ENCODE measurements at places on chromosomes 1 and 21.

- no peak for DNase-seq
These were observed 1624.0 kb downstream of the AMY1C start for GRCh38 chr1:105373681-105374080.

GRCh38 chr1:162571696-162572095, 10.2 kb downstream of the UAP1 start:
- no peak for DNase-seq

- DNase-seq, result no peak
These were observed 24.4 kb downstream of the FTCD start for GRCh38 chr21:46130831-46131587.

- no peak for DNase-seq
These were observed 122.3 kb upstream of the SLC44A3 start for GRCh38 chr1:94697839-94698238.

GRCh38 chr21:25465263-25465662, 142.0 kb downstream of the MRPL39 start:
- DNase-seq, result no peak

DNA sequence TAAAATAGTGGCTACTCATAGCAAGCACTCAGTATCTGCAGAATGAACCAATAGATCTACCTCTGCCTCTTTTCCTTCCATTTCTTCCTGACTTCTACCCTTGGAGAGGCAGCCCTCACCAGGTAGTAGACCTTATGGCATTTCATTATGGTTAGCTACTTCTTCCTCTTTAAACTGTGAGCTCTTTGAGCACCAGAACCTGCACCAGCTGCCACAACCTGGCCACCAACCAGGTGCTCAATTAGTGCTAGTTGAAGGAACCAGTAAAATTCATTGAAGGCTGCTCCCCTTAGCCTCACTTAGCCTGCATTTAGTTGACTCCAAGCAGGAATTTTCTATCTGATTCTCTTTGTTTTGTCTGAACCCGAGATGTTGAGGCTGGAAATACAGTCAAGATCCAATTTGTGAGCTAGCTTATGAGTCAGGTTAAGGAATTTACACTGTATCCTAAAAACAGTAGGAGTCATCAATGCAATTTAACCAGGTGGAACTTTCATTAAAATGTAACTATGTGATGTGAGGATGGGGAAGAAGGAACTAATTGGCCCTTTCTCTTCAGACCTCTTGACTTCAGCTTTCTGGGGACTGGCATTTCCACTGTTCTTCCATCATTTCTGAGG, 81.5 kb upstream of the UBE2U start:
- DNase-seq, result no peak

GRCh38 chr1:173405834-173406233, 71.3 kb upstream of the PRDX6 start:
- no peak for DNase-seq

DNA sequence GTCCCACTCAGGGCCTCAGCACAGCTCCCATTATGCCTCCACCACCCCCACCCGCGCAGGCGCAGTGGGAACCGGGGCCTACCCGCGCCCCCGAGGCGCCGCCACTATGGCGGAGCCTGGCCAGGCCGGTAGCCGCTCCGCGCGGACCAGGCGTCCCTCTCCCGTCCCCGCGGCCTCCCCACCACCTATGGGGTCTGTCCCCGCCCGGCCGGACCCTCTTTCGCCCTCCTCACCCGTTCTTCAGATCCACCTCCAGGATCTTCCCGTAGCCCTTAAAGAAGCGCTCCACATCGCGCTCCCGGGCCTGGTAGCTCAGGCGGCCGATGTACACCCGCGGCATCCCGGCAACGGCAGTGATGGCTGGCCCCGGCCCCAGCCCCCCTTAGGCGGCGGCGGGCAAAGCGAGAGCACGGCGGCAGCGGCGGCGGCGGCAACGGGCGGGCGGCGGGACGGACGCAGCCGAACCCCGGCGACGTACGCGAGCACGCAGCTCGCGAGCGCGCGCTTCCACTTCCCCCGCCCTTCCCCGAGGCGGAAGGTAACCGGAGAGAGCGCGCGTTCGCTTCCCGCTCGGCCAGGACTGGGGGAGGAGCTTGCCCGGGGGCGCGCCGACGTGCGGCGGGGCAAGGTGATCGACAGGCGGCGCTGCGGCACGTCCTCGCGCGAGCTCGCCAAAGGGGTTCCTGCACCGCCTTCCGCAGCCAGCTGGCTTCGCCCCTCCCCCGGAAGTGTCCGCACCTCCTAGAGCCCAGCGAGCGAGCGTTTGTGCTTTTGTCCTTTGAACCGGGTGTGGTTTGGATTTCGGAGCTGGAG, at the start of gene SRSF4:
SRSF4 (minus strand) TSS at position 488 of the 813 bp plus-strand sequence; CDS start at position 340, 148 bp downstream.
- peak; percentile 93 for DNase-seq

- no peak for DNase-seq
These were observed 46.5 kb downstream of the CYP2J2 start for GRCh38 chr1:59879996-59880505.

- DNase-seq, result no peak
These were observed 10.5 kb upstream of the SPEN start for GRCh38 chr1:15836772-15837669.

GRCh38 chr1:72177711-72178110, 104.6 kb downstream of the NEGR1 start:
- no peak for DNase-seq

GRCh38 chr1:43576521-43576920, 45.8 kb downstream of the PTPRF start:
- no peak for DNase-seq

- DNase-seq, result no peak
These were observed 147.5 kb downstream of the FOXD2 start for GRCh38 chr1:47585141-47585902.

GRCh38 chr1:173444757-173445156, 32.4 kb upstream of the PRDX6 start:
- DNase-seq, result no peak

DNA sequence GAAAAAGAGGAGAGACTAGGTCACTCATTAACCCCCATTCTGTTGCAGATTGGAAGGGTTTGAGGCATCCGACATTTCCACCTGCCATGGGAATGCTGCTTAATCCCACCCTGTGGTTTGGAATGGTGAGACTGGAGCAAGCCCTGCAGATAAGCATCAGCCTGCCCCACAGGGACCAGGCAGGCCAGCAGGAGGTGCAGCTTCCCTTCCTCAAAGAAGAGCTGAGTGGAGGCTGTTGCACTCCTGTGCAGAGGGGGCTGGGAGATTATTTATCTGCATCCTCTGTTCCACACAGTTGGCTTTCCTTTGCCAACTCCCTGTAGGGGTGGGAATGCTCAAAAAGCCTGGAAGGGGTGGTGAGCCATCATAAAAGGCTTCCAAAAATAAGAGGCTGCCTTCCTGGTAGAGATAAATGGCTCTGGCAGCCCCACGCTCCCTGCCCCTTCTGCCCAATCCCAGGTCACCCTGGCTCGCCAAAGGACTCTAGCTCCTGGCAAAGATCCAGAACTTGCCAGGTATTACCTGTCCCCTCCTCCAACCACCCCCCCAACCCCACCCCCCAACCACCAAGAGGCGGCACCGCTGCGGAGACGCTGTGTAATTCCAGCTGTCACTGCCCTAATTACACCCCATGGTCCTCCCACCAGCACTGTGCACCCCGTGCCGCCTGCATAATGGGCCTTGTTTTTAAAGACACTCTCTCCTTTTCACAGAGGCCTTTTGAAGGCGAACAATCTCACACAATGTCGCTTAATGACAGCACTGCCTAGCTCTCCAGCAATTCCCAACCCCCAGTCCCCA, 83.0 kb upstream of the ZC3H12A start:
- no peak for DNase-seq

DNA sequence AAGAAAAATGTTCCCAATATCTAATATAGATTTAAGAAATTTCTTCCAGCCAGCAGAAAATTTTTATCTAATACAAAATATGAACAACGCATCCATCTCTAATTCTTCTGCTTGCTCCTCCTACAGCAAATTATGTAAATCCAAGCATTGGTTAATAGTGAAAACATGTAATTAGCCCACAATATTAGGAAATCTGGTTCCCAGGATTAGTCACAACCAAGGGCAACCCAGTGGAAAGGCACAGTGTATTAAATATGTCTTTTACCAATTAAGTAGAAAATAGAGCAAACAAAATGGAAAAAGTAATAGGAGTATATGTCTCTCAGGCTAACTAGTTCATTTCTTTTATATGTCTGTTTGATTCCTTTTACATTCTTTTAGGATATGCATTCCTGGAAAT, 59.4 kb upstream of the IFI44L start:
- no peak for DNase-seq

DNA sequence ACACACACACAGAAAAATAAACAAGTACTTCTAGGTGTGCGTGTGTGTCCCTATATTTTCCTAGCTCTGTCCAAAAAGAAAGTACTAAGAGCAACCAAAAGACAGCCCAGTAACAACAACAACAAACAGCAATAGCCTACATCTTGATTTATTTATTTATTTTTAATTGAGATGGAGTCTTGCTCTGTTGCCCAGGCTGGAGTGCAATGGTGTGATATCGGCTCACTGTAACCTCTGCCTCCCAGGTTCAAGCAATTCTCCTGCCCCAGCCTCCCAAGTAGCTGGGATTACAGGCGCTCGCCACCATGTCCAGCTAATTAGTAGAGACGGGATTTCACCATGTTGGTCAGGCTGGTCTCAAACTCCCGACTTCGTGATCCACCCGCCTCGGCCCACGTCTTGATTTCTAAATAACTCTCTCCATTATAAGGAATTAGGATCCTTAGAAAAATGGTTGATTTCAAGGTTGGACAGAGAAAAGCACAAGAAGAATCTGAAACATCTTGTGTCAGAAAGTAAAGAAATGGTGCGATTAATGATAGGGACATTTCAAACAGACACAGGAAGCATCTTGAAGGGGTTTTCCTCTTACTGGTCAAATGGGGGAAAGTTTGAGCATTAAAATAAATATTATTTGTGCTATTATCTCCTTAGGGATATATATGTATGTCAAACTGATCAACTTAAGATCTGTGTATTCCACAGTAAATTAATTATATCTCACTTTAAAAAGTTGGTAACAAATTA, 59.4 kb downstream of the ARID4B start:
- no peak for DNase-seq

- DNase-seq, result no peak
These were observed 21.4 kb downstream of the CNIH3 start for GRCh38 chr1:224637515-224637914.

DNA sequence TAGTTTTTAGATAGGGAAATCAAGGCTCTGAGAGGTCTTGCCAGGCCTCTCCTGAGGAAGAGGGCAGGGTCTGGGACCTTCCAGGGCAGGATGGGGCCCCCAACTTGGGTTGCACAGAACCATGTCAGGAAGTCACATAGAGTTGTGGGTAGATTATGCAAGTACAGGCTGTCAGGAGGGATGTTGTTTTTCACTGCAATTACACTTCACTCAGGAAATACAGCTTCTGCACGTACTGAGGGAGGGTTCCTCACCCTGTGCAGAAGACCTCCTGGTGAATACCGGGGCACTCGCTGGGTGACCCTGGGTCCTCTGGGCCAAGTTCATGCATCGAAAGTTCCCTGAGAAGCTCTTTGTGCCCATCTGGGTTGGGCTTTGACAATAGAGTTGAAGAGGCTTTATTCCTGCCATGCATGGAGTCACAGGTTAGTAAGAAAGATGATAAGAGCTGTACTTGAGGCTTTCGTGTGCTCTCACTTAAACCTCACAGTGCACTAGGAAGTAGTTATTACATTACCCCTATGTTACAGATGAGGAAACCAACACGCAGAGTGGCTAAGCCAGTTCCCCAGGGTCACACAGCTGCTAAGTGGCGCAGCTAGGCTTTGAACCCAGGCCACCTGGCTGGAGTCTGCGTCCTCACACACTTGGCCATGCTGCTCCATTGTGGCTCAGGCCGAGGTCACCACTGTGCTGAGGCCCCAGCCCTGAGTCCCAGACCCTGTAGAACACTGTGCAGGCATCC, 16.2 kb upstream of the TNFRSF1B start:
- no peak for DNase-seq

- DNase-seq, result no peak
These were observed 17.7 kb downstream of the FOXJ3 start for GRCh38 chr1:42317308-42317707.

DNA sequence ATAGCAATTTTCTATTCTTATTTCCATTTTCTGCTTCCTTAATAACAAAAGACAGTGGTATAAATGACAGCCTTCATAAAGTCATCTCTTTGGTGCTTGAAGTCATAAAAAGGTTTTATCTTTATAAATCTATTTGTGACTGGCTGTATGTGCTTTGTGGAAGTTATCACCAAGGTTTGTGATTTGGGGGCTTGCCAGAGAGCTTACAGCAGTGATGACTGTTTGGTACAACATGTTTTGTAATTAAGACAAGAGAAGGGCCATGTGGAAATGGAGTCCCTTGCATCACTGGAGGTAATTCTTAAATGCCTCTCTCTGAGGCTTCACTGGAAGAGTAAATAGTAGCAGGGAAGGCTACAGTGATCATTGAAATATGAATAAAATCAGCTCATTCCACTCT, 2.7 kb downstream of the SLC35F3 start:
- no peak for DNase-seq

DNA sequence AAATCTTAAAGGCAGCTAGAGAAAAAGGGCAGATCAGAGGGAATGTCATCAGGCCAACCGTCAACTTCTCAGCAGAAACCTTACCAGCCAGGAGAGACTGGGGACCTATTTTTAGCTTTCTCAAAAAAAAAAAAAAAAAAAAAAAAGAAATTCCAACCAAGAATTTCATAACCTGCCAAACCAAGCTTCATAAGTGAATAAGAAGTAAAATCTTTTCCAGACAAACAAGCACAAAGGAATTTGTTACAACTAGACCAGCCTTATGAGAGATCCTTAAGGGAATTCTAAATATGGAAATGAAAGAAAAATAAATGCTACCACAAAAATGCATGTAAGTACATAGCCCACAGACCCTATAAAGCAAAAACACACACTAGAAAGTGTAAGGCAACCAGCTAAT, 267.7 kb downstream of the AKT3 start:
- no peak for DNase-seq

- DNase-seq, result no peak
These were observed 76.7 kb downstream of the GFI1 start for GRCh38 chr1:92409946-92410549.

DNA sequence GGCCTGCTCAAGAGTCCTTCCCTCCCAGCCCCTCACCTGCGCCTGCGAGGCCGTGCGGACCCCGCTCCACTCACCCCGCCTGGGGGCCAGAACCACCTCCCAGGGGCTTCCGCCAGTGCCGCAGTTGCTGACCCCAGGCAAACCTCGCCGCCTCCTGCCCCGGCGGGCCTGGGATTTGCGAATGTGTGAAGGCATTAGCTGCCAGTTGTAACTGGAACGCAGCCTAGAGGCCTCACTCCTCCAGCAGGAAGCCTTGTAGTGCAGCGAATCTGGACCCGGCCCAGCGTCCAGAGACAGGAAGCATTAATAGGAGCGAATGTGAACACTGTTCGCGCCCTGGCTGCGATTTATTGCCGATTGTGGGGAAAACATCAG, 140.9 kb upstream of the ARHGEF16 start:
- DNase-seq, result no peak

GRCh38 chr1:205228093-205228521, 361 bp downstream of the TMCC2 start:
- DNase-seq, result no peak

- DNase-seq, result no peak
These were observed 382.0 kb downstream of the NUF2 start for GRCh38 chr1:163703794-163704193.

Data from iPS DF 19.7 (cell line).